ENCODE measurements at places on chromosomes 4 and X.

DNA sequence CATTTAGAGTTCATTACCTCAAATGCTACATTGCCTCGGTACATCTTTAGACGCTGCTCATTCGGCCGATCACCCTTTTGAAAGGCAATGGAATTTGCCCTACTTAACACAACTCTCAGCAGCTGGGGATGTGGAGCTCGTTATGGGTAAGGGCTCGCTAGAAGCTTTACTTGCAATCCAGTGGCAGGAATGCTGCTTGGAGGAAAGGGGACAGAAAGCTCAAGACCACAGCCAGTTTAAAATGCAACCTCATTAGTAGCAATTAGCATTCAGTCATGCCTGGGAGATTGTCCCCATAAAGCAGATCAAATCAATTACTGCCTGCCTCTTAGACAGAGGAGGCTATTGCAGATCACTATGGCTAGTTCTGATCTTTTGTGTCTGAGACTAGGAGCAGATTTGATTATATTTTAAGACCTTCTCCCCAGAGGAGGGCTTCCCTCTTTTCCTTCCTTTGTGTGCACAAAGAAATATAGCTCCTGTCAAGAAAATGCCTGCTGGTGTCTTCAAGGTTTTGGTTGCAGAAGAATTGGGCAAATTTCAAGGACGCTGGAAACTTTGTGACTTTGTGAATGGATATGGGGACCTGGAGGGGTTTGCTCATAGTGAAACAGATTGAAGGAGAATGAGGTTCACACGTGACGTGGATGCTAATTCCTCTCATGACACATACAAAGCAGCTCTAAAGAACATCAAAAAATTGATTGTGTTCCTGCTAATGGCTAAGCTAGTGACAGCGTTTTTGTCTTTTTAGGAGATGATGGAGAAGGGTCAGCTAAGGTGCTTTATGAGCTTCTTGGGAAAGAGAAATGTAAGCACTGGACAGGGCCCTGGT, 237.5 kb upstream of the GLRA2 start:
- no peak for DNase-seq

- no peak for DNase-seq
Observed at GRCh38 chr4:14679906-14680305, 322.4 kb upstream of the CPEB2 start.

DNA sequence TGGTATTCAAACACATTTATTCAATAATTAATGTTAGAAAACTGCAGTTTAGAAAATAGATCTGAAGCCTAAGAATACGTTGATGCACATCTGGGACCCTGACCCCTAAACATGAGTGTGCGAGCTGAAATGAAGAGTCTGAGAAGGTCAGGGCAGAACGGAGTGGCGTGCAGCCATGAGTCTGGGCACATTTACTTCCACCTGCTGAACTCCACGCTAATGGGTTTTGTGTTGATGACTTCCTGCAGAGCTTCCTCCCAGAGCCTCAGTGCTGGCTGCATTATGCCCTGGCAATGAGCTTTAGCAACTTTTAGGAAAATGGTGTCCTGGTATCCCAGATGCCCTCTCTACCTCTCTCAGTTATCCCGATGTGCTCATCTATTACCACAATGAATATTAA, 53.1 kb downstream of the FAM114A1 start:
- DNase-seq = no peak

GRCh38 chr4:205097-205756, 80.9 kb downstream of the ZNF718 start:
- DNase-seq = no peak

DNA sequence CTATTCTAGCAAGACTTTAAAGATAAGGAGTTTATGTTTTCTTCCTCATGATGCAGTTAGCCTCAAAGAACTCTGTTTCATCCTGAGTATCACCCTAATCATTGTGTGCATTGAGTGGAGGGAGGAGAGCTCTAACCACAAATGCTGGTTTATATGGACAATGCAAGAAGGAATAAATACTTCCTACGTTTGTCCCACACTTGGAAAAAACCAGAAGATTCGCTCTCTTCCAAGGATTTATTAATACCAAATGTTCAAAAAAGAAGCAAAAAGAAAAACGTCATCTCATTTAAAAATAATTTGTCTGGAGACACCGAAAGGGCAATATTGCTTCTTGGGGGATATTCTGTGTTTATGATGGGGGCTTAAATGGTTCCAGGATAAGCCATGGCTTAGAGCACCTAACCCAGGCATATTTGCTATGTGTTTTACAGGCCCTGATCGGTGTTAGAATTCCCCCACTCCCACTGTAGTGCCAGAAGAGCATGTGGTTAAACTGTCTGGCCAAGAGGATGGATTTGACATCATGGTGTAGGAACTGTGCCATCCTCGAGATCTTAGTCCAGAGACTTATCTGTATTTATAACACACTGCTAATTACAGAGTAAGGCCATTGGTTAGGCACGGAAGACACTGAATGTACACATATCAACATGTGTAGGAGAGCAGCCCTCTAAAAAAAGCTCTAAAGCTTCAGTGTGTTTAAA, 227.2 kb downstream of the ANK2 start:
- DNase-seq = no peak

- no peak for DNase-seq
Observed at GRCh38 chr4:90824266-90825150, 697.3 kb downstream of the CCSER1 start.

DNA sequence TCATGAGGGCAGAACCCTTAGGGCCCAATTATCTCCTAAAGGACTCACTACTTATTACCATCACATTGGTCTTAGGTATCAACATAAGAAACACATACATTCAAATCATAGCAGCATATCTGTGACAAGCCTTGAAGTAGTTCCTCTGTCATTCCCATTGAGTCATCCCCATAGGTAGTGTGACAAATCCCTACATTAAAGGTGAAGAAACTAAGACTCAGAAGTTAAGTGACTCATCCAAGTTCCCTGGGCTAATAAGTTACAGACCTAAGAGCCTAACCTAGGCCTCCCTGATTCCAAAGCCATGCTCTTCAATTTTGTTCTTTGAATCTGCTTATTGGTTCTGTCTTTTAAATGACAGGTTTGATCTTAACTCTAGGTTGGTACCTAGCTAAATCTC, 58.2 kb downstream of the CD38 start:
- no peak for DNase-seq

GRCh38 chr4:48939785-48940184, 33.2 kb upstream of the OCIAD2 start:
- no peak for DNase-seq

GRCh38 chrX:144896323-144896722, 351.0 kb upstream of the SPANXN1 start:
- no peak for DNase-seq

DNA sequence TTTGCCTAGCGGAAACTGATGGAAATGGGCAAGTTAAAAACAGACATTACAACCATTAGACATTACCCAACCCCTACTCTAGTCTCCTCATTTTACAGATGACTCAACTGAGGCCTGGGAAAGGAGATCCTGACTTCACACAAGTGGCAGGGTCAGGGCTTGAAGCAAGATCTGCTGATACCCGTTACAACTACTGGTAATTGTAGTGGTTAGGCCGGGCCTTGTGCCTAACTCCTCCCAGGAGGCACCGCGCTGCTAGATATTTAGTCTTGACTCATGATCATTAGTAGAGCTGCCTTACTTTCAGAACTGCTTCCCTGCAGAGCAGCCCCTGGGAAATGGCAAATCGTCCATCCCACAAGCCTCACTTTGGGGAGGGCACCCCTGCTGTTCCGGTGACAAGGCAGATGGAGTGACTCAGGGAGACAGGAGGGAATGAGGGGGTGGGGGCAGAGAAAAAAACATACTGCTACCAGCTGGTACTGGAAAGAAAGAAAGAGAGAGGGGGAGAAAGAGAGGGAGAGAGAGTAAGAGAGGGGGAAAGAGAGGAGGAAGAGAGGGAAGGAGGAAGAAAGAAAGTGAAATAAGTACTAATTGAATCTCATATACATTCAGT, 12.2 kb downstream of the ARHGEF6 start:
- DNase-seq = no peak

- DNase-seq = no peak
Observed at GRCh38 chr4:77177199-77177598, 20.2 kb downstream of the CCNG2 start.

- DNase-seq = no peak
Observed at GRCh38 chrX:43655151-43656004, 721 bp upstream of the MAOA start.

DNA sequence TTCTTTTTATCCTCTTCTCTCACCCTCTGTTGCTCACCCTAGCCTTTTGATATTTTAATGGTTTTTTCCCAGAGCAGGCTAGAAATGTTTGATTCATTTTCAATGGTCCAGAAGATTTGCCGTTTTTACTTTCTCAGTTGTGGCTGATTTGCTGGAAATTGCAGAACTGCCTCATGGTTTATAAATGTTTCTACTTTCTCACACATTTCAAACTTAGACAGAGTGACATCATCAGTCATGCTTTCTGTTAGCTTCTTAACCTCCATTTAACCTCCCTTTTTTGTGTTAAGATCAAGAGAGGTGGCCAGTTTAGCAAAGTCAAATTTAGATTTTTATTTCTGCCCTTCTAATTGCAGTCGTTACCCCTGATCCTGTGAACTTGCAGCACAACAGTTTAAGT, 8.7 kb downstream of the RXFP1 start:
- DNase-seq = no peak

GRCh38 chrX:10243106-10243505, 86.3 kb downstream of the CLCN4 start:
- DNase-seq = no peak

DNA sequence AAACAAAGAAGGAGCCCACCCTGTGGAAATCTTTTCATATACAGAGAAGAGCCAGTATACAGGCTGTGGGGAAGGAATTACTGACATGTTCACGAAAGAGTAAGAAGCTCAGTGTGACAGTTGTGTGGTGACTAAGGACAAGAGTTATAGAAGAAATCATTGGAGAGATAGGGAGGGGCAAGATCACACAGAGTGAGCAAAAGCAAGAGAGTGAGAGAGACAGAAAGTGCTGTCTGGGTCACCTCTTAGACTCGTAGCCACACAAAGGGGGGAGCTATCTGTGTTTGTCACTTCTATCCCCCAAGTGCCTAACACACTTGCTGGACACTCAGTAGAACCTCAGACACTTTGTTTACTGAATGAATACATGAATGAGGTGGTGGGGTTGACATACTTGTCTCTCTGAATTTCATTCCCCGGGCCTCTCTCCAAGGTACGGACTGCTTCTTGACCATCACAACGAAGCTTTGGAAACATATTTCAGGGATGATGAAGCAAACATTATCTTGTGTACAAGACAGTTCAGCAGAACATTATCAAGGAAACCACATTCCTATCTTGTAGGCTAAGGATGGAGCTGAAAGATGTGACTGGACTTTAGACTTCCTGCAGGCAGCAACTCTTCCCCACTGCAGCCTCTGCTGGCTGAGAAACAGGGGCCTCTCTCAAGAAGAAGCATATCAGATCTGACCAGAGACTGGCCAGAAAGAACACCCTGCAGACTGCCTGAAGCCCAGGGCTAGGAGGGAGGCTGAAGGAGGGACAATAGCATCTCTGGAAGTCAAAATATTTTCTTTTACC, 168.2 kb downstream of the AMELX start:
- DNase-seq = no peak

GRCh38 chr4:184897895-184898294, 72.1 kb upstream of the ACSL1 start:
- no peak for DNase-seq

- DNase-seq = no peak
Observed at GRCh38 chrX:13293700-13294099, 26.2 kb downstream of the ATXN3L start.

GRCh38 chr4:159435561-159436023, 332.7 kb downstream of the RAPGEF2 start:
- no peak for DNase-seq

GRCh38 chr4:184873054-184873453, 47.3 kb upstream of the ACSL1 start:
- no peak for DNase-seq

GRCh38 chrX:140967036-140967435, 35.4 kb upstream of the SPANXB1 start:
- DNase-seq = no peak

DNA sequence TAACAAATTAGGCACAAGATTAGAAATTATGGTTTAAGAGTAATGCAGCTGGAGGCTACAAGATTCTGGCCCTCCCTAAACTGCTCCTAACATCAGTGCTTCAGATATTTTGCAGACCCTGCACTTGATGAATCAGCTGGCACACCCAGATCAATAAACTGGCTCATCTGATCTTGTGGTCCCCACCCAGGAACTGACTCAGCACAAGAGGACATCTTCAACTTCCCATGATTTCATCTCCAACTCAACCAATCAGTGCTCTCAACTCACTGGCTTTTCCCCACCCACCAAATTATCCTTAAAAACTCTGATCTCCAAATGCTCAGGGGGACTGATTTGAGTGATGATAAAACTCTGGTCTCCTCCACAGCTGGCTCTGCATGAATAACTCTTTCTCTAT, 21.7 kb upstream of the TMEM33 start:
- no peak for DNase-seq

- DNase-seq = no peak
Observed at GRCh38 chr4:120731561-120731960, 191.0 kb downstream of the PRDM5 start.

- DNase-seq = no peak
Observed at GRCh38 chr4:88010966-88011365, 3.5 kb downstream of the PKD2 start.

GRCh38 chr4:176259330-176260090, 9.5 kb downstream of the ASB5 start:
- DNase-seq = no peak

DNA sequence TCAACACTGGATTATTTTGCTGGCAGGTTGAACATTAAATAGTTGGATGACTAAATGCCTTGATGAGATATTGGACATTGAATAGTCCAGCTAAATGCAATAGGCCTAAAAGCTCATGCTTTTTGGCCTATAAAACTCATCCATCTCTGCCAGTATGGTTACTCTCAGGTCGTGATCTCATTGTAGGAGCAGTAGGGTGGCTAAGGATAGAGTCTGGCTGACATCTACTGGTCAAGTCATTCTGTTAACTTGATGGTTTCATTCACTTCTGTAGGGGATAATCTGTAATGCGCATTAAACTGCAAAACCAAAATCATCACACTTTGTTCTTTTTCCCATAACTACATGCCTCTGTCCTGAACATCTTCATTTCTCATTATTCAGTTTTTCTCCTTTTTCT, 227.0 kb downstream of the DKK2 start:
- DNase-seq = no peak

DNA sequence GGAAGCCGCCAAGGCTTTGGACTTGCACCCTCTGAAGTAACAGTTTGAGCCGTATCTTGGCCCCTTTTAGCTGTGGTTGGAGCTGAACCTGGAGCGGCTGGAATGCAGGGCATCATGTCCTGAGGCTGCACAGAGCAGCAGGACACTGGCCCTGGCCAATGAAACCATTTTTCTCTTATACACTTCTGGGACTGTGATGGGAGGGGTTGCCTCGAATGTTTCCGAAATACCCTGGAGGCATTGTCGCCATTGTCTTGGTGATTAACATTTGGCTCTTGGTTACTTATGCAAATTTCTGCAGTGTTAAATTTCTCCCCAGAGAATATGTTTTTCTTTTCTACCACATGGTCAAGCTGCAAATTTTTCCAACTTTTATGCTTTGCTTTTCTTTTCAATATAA, 137.2 kb downstream of the MAGEC1 start:
- no peak for DNase-seq

All from NCI-H187 (cell line).